ENCODE measurements at places on chromosomes 1 and 21. TPM values are rescaled to one million over a fixed set of nuclear protein-coding genes. Genes with fewer than 3 reads are reported as not detected.

The OR10Z1 gene
- total RNA-seq, result not detected

The F3 gene
- total RNA-seq, result 0.18 TPM

The HMGN2 gene
- 649 TPM for total RNA-seq

The KCNA3 gene
- total RNA-seq, result 34.7 TPM

The FAM72B gene
- total RNA-seq, result 36.7 TPM

The IL12RB2 gene
- 123 TPM for total RNA-seq

The LCE1C gene
- total RNA-seq, result not detected

The CNN3 gene
- 5.9 TPM for total RNA-seq

The TTLL10 gene
- total RNA-seq, result not detected

The MCM3AP gene
- total RNA-seq, result 105 TPM

The HSPA6 gene
- total RNA-seq, result 0.61 TPM

The NASP gene
- total RNA-seq, result 319 TPM

The OPRD1 gene
- total RNA-seq, result not detected

DNA sequence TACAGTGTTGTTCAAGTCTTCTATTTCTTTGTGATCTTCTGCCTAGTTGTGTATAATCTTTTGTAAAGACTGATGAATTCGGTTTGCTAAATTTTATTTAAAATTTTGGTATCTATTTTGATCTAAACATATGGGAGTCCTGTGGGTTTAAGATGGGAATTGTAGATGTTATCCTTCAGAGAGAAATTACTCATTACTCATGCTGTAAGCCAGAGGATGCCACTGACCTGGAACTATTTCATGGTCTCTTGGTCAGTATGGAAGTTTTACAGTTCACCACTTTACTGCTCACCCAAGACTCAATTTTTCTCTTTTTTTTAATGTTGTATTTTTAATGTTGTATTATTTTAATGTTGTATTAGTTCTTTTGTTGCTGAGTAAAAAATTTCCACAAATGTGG is 138.6 kb upstream of the B3GALT2 start:
- no peak for DNase-seq

- no peak for DNase-seq
Measured at GRCh38 chr1:24914226-24915069, 15.6 kb downstream of the RUNX3 start.

DNA sequence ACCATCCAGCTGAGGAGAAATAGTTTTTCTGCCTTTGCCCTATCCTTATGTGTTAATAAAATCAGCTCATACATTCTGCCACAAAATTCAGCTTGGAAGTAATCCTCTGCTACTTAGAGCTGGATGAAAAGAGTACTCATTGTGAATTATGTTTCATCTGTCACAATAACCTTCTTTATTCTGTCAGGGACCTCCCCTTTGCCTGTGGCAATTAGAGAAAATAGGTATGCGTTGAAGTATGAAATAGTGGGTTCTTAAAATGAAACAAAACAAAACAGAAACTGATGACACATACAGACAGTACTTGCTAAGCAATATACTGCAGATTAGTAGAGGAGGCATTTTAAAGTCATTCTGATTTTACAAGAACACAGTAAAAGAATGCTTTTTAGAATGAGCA is 578.5 kb downstream of the USP25 start:
- DNase-seq, result no peak

- DNase-seq, result no peak
Measured at GRCh38 chr1:183291216-183291762, 105.2 kb downstream of the LAMC2 start.

DNA sequence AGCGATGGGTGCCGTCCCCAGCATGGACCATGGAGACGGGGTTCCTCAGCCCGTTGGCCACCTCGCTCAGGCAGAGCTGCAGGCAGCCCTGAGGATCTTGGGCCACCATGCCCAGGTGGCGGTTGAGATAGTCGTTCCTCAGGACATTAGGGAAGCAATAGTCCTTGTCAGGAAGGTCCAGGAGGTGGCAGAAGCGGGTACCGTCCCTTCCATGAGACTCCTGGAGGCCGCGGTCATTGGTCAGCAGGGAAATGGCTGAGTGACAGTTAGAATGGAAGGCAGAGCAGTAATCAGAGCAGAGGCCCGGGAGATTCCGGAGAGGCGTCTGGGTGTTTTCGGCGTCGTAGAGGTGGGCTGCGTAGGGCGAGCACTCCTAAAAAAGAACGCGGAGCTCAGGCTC is 4.1 kb downstream of the HHIPL2 start:
- no peak for DNase-seq

DNA sequence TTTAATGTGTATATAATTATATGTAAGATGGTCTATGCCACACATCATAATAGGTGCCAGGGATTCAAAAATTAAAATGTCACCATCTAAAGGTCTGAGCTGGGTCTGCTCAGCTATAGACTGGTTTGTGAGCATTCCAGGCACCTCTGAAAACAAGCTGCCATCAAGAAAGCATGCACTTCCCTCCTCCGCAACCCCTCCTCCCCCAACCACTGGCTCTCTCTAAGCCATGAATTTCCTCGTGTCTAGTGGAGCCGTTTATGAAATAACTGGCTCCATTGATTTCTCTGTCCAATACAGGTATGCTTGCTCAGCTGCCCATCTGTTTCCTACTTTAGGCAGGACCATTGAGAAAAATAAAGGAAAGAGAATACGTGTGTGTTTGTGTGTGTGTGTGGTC is 522.6 kb upstream of the PLXNA2 start:
- no peak for DNase-seq

DNA sequence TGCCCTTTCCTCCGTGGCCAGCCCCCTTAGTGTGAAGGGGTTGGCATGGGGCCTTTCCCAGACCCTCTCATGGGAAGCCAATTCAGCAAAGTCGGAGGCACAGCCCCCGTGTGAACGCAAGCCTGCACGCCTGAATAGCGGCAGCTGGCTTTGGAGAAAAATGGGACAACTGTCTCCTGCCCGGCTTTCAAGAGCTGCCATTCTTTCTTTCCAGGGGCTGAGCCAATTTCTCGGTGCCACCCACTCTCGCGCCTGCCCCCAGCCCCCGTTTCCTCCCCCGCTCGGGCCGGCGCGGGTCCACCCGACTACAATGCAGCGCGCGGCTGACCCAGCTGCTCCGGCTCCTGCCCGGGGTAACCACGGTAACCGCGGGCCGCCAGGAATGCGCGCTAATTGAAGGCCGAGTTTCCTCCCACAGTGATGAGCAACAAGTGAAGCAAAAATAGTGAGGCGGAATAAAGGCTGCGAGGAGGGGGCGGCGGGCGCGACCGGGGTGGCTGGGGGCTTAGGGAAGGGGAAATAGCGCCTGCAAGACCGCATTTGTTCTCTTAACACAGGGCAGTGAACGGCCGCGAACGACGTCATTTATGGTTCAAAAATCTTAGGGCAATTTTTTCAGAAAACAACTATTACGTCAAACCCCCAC is 27.8 kb downstream of the ILDR2 start:
- DNase-seq, result no peak

GRCh38 chr1:178489399-178489798 is 7.4 kb downstream of the CLEC20A start:
- no peak for DNase-seq

DNA sequence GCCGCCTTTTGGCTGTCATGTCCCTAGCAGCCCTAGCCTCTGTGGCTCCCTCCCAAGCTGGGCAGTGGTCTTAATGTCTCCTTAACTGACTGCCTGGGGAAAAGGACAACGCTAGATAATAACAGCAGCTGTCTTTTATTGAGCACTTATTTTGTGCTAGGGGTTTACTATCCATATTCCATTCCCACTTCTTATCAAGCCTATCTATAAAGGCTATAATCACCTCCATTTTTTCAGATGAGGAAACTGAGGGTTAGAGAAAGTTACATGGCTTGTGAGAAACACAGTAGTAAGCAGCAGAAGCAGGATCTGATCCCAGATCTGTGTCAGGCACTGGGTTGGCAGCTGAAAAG is 6.2 kb downstream of the SH3BGRL3 start:
- no peak for DNase-seq

- DNase-seq, result no peak
Measured at GRCh38 chr1:75079538-75080290, 54.5 kb upstream of the LHX8 start.

DNA sequence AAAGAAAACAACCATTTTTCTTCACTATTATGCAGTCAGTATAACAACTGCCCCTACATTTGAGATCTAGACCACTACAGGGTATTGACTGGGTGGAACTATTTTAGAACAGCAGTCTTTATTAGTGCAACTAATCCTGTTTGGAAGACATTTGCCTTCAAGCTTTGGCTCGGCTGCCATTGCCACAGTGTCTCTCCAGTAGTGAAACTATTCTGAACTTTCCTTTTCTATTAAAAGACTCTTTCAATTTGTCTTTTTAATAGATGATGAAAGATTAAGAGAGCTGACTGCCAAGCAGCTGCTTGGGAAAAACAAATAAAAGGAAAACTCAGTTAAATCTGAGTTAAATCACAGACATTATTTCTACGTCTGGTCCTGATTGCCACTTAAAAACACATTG is 49.3 kb downstream of the LPGAT1 start:
- no peak for DNase-seq

- no peak for DNase-seq
Measured at GRCh38 chr1:91948097-91948496, 1.1 kb upstream of the BRDT start.

DNA sequence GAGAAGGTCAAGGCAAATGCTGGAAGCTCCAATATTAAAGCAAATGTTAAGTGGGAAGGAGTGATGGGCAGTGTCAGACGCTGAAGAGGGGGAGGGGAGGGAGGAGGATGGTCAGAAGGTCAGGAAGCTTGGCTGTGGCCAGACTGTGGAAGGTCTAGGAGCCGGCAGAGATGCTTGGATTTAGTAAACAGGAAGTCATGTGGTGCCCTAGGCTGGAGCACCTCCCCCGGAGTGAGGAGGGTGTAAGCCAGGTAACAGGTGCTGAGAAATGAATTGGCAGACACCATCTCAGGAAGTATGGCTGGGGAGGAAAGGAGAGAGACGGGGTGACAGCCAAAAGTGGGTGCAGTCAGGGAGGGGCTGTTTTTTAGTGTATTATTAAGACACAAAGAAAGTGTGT is 17.7 kb downstream of the CSMD2 start:
- DNase-seq, result no peak

GRCh38 chr1:193448682-193449461 is 262.5 kb upstream of the B3GALT2 start:
- DNase-seq, result no peak

GRCh38 chr1:65434760-65435159 is 14.3 kb downstream of the LEPR start:
- DNase-seq, result no peak

- no peak for DNase-seq
Measured at GRCh38 chr1:36051821-36052220, 32.1 kb upstream of the TEKT2 start.

Measured in activated naive CD4-positive, alpha-beta T cell treated with anti-CD3 and anti-CD28 coated beads, Interleukin-2, amount 50 U/mL, for 72 hours (primary cell).